Activated CD4-positive, alpha-beta T cell treated with anti-CD3 and anti-CD28 coated beads, Interleukin-2, amount 50 U/mL, for 24 hours (primary cell): ENCODE measurements at places on chromosomes 2 and 18.

- no peak for DNase-seq
Measured at GRCh38 chr2:98153481-98153880, 66.5 kb downstream of the VWA3B start.

DNA sequence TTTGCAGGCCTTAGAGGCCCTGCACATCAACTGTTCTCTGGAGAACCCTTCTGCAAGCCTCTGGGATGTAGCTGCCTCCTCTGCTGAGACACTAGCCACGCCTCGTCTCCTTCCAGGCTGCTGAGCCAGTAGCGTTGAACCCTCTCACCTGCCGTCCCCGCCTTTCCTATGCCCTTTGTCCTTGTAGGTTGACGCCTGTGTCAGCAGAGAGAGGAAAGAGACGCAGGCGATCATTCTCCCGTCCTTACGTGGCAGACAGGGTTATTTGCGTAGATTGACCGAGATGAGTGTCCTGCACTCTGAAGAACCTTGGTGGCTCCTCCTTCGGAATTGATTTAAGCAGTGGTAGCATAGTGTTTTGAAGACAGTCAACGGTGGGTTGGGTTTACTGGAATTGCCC, 27.8 kb downstream of the ID2 start:
- no peak for DNase-seq

GRCh38 chr2:175633227-175633626, 368.8 kb downstream of the LNPK start:
- DNase-seq = no peak

GRCh38 chr2:232884549-232885263, 14.6 kb downstream of the SNORC start:
- DNase-seq = no peak

DNA sequence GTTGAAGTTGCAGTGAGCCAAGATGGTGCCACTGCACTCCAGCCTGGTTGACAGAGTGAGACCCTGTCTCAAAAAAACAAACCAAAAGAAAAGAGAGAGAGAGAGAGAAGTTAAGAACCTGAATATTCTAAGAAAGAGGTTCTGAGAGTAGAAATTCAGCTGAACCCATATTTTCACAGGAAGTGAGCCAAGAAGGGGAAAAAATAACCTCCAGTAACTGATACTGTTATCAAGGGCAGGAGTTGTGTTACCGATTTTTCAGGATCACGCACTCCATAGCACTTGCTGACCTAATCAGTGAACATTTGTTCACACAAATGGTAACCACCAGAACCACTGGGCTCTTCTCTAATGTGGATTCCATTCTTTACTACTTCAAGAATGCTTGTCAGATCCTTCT, 39.1 kb upstream of the BZW1 start:
- no peak for DNase-seq

GRCh38 chr2:181241366-181241765, 215.8 kb upstream of the ITGA4 start:
- no peak for DNase-seq

GRCh38 chr2:102442967-102443828, 20.2 kb downstream of the IL18RAP start:
- DNase-seq = no peak

DNA sequence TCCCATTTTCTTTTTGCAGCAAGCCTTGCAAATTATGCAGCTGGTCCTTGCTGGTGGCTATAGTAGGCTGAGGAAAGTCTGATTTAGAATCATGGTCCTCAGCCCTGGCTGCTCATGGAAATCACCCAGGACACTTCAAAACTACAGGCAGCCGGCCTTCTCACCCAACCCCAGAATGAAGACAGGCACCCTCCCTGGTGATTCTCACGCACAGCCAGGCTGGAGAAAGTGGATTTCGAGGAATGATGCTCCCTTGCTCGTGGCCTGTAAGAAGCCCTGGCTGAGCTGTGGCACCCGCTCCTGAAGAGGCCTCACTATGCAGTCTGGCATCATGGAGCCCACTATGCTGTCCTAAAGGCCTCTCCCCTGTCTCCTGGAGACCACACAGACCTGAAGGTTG, 157.4 kb downstream of the CAPN13 start:
- DNase-seq = no peak

- DNase-seq = no peak
Measured at GRCh38 chr2:179843541-179843940, 17.9 kb downstream of the ZNF385B start.

DNA sequence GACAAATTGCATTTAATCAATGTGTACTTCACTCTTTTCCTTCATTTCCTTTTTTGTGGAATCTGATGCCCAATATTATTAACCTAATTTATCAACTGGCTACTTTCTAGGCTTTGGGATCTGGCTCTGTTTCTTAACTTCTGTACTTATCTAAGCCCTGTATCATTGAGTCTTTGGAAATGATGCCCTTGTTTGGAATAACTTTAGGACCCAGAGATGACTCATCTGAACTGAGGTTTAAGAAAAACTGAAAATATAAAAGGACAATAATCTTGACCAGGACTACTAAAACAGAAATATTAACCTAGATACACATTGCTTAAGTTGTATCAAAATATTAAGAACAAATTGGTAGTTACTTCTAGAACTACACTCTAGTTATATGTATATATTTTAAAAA, 600.8 kb downstream of the CPS1 start:
- DNase-seq = no peak

- no peak for DNase-seq
Measured at GRCh38 chr2:135227386-135227785, 175.3 kb downstream of the RAB3GAP1 start.

DNA sequence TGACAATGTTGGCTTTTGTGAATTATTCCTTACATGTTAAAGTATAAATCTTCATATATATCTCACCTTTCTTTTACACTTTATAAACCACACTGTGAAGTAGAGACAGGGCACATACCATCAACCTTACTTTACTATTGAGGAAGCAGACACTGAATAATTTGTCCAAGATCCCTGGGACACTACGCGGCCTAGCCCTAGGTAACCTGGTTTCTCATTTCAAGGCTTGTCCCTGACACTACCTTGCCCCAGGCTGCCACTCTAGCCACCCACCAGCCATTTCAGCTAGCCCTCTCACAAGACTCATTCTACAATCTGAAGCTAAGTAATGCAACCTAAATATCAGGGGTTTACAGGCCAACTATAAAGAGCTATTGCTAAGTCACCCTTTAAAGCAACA, 26.7 kb downstream of the CCDC93 start:
- no peak for DNase-seq

DNA sequence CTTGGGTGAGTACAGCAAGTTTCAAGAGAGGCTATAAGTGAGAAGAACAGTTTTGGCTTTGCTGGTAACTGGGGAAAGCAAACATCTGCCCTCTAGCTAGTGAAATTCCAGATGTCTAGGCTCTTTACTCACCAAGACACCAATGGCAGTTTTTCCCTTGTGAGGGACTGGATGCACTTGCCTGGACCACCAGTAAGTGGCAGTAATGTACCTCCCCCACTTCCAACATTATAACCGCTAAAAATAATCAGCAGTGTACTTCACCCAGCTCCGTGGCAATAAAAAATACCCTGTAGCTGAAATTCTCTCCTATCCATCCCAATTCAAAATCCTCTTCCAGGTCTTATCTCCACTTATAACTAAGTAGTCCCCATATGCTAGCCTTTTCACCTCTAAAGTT, 383.9 kb downstream of the ARHGAP15 start:
- no peak for DNase-seq

DNA sequence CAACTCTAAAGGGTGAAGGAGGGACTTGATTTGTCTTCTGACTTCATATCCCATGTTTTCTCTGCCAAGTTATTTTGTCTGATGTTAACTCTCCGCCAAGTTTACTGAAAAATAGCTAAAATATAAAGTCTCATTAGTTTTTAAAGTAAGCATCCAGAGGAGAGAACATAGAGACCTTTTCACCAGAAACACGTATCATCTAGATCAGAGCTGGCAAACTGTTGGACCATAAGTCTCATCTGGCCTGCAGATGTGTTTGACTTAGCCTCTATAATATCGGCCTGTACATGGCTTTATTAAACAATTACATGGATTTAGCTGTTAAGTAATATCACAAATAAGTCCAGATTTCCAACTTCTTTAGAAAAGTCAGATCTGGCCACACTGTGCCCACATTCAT, 182.6 kb downstream of the PLCL1 start:
- no peak for DNase-seq

DNA sequence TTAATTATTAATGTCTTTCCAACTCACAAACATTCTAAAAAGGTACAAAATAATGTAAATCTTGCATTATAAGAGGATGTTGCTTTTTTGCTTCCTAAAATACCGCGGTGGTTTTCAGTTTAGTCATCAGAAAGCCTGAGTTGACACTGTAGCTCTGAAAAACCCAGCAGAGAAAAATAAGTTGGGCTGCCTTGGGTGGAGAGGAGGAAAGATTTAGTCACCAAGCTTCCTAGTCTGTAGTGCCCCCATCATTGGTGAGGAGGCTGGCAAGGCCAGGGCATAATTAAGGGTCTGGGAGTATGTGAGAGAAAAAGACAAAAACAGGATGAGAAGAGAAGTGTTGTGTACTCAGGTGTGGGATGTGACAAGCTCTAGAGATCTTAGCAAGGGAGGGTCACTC, 5.7 kb downstream of the PTPRM start:
- no peak for DNase-seq

DNA sequence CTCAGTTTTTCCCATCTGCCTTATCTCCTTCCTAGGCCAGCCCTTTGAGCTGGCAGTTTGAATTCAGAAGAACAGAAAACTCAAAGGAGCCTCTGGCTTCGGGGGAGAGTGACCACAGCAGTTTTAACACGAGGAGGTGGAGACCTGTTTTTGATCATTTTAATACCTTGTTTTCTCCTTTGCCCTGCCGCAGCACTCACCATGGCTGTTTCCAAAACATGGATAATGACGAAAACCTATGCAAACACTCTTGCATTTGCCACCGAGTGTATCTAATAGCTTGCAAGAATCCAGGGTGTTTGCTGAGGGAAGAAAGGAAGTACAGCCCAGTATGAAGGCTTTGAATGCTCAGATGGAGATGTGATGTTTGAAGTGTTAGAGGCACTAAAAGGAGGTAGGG, 167.1 kb downstream of the PRKCE start:
- no peak for DNase-seq

- no peak for DNase-seq
Measured at GRCh38 chr18:59114160-59114559, 25.5 kb upstream of the SEC11C start.

DNA sequence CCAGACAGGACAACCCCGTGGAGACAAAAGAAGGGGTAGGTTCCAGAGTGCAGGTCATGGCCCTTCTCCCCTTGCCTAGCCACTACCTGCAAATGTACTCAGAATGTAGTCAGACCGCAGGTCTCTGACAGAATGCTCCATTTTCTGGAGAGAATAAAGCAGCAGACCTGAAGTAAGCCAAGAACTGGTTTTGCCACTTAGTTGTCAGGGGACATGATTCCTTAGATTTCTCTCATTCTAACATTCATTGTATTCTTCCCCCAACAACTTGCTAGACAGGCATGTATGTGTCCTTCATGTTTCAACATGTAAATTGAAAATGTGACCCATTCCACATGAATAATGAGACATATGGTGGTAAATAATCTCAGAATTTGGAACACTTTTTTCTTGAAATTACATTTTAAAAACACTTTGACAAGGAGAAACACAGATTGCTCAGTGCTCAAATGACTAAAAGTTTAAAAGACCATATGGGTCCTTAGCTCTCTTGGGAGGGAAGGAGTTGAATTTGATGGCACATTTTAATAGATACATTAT, 142.4 kb downstream of the CCBE1 start:
- DNase-seq = no peak

GRCh38 chr2:218458598-218458997, 39.7 kb downstream of the VIL1 start:
- DNase-seq = no peak

DNA sequence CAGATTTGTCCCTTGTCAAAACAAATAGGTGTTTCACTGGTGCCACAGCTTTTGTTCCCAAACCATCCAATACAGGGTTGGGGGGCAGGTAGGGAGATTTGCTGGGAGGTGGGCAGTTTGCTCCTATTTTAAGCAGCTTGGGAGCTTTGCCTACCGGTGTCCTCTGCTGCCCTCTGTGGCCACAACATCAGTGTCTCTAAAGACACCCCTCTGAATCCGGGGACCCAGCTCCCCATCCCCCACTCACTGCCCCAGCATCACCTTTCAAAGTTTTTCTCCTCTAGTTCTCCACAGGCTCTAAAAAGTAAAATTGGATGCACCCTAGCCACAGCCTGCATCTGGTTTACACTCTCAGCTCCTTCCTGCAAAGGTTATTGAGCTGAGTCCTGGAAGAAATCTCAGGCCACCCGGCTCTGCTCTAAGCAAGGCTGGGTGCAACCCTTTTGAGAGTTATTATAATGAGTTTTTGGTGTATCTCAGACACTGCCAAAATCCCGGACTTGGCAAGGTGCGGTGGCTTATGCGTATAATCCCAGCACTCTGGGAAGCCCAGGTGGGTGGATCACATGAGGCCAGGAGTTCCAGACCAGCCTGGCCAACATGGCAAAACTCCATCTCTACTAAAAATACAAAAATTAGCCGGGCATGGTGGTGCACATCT, 2.9 kb upstream of the EPAS1 start:
- DNase-seq = no peak

GRCh38 chr2:9473308-9473984, 905 bp upstream of the IAH1 start:
- no peak for DNase-seq

- DNase-seq = no peak
Measured at GRCh38 chr2:96537734-96538486, 1.4 kb downstream of the ARID5A start.
